ENCODE measurements at places on chromosomes 5 and 9.

- DNase-seq = peak; percentile 33
Observed at GRCh38 chr5:135214897-135215616, 181.0 kb upstream of the PITX1 start.

GRCh38 chr5:134845335-134845851, 375 bp upstream of the C5orf24 start:
- no peak for DNase-seq

DNA sequence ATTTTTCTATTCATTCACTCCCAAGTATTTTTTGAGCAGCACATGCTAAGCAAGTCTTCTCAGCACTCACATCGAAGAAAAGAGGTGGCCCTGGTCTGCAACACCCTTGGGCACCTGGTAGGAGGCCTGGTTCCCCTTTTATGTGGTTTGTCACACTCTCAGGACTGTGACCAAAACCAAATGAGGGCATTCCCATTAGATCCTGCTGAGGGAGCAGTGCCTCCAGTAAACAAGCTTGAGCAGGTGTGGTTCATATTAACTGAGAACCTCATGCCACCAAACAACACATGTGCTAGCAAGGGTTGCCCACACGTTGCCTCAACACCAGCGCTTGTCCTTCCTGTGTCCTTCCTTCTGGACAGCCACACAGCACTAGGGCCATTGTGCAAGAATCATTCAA, 26.9 kb upstream of the SYK start:
- DNase-seq = peak; percentile 67

GRCh38 chr5:62143268-62144229, 162.5 kb upstream of the KIF2A start:
- no peak for DNase-seq

- no peak for DNase-seq
Observed at GRCh38 chr9:78601957-78602565, 305.1 kb downstream of the PSAT1 start.

DNA sequence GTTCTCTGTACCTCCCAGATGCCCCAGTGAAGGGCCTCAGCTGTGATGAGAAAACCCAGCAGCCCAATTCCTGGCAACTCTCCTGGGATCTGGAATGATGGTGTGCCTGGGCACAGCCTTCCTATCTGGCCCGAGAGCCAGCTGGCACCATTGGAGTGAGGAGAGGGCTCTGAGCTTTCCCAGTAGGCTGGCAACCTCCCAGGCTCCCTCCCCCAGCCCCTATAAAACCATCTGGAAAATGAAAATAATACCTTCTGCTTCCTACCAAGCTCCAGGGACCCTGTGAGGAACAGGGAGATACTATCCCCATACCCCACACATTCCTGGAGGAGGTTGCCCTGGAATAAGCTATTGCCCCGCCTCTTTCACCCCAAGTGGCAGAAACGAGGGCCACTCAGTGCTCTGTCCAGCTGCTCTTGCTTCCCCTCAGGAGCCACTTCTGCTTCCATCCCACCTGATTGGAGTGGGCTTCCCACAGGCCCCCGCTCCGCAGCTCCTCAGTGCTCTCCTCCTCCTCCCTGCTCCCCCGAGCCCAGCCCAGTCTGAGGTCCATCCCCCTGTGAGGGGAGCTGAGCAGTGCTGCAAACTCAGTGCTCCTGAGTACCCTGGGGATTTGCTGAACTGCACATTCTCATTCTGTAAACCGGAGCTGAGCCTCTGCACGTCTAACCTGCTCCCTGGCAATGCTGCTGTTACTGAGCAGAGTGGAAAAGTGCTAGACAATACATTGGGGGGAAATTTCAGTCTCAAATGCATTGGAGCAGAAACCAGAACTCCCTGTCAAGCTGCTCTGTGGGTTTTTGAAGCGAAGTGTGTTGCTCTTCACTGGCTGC, 74.7 kb downstream of the THBS4 start:
- no peak for DNase-seq

- DNase-seq = no peak
Observed at GRCh38 chr9:120490888-120491595, 88.9 kb downstream of the CDK5RAP2 start.

DNA sequence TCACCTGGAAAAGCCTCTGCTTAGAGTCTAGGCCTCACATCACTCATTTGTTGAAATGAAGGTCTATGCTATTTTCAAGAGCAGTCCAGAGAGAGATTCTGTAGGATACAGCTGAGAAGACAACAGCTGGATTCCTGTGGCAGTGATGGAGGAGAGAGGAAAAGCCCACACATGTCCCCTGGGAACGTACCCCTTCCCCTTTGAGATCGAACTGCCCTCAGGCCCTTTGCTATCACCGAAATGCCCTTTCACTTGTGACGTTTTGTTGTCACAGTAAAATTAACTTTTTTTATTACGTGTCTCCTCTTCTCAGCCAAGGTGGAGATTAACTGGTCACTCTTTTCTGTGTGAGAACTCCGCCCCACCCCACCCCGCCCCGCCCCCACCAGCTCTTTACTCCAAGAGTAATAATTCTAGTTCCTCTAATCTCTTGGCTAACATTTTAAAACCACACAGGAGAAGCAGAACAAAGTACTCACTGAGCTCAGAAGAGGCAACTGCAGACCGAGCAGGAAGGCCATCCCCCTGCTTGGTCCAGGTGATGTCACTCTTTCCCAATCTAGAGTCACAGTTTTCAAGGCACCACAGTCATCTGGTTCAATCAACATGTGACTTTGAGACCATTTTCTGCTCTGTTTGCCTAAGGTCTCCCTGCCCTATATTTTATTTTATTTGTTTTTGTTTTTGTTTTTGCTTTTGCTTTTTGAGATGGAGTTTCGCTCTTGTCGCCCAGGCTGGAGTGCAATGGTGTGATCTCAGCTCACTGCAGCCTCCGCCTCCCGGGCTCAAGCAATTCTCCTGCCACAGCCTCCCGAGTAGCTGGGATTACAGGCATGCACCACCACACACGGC, 105.6 kb downstream of the SUSD1 start:
- DNase-seq = peak; percentile 45

GRCh38 chr5:79035237-79035636, 34.2 kb downstream of the DMGDH start:
- no peak for DNase-seq

DNA sequence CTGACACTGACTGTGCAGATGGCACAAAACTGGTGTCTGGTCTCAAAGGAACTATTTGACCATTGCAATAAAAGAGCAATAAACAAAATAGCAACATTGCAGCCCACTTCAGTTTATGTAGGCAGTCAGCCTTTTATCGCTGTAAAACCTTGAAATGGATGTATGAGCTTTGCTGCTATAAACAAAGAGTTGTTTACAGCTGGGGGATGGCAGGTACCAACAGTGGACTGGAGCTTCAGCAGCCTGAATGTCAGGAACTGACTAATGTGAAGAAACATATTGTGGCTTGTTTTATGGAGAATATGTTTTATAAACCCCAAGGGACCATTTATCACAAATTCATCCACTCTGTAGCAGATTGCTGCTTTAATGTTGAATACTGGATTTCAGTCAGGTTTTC, 78.0 kb downstream of the PTPRD start:
- no peak for DNase-seq

- DNase-seq = no peak
Observed at GRCh38 chr9:111630964-111631213, 245 bp upstream of the DNAJC25 start.

DNA sequence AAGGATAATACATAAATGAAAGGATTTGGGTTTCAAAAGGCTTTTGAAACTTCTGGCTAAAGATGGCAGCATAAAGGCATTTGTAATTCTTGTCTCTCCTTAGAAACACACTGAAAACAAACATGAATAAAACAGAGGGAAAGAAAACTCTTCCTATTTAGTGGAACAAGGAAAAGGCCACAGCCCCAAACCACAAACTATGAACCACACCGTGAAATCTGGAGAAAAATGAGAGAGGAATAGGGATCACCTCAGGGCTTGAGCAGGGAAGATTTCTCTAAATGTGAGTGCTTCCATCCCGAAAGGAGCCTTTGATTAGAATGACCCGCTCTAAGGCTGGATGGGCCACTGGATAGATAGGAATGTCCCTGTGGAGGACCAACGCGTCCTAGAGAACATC, 119.6 kb downstream of the SEC61B start:
- no peak for DNase-seq

- DNase-seq = no peak
Observed at GRCh38 chr5:28896949-28897348, 1858.6 kb upstream of the CDH9 start.

GRCh38 chr5:78638423-78638822, 10.1 kb downstream of the LHFPL2 start:
- DNase-seq = no peak

DNA sequence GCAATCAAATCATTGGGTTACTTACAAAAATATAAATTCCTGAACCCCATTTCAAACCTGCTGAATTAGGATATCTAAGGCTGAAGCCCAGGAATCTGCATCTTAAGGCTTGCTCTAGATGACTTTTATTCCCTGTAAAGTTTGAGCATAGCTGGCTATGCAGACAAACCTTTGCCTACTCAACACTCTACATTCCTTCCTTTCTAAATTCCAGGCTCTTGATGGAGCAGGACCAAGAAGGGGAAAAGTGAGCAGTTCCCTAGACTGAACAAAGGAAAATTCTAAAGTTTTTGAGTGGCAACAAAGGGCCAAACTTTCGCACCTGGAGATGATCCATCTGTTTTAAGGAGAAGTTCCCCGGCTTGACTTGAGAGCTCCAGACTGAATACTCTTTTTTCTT, 9.8 kb upstream of the ADRA1B start:
- DNase-seq = no peak

DNA sequence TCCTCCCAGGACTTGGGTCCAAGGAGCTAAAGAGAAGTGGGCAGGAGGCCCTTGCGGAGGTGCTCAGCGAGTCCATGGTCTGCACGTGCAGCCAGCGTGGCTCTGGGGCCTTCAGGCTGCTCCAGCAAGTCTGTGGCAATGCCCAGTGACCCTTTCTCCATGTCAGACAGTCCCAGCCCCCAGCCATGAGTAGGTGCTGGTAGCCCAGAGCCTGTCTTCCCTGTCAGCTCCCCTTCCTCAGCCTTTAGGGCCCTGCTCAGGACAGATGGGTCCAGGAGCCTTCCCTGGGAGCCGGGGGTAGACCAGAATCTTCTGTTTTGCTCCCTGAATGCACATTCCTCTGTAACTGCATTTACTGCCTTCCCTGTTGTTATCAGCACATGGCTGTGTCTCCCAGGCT, 147.2 kb upstream of the IRX2 start:
- DNase-seq = no peak

DNA sequence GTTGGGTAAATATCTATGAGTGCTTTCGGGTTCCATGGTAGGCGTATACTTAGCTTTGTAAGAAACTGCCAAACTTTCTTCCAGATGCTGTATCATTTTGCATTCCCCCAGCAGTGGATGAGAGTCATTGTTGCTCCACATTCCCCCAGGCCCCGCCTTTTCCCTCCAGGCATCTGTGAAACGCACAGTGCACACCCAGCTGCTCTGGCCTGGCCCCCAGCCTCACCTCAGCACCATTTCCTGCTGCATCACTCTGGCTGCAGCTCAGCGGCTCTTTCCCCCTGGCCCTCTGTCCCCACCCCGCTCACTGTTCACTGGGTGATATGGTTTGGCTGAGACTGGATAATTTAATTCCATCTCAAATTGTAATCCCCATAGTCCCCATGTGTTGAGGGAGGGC, 76.6 kb upstream of the SPTLC1 start:
- DNase-seq = no peak

- peak; percentile 94 for DNase-seq
Observed at GRCh38 chr5:177133096-177133852, at the start of gene NSD1. TSS of gene NSD1 (plus strand) at chr5:177133773. CDS start at chr5:177135104, 1,331 bp downstream.

- no peak for DNase-seq
Observed at GRCh38 chr5:98535901-98536300, 237.6 kb upstream of the RGMB start.

- no peak for DNase-seq
Observed at GRCh38 chr9:4490705-4491625, 697 bp downstream of the SLC1A1 start.

DNA sequence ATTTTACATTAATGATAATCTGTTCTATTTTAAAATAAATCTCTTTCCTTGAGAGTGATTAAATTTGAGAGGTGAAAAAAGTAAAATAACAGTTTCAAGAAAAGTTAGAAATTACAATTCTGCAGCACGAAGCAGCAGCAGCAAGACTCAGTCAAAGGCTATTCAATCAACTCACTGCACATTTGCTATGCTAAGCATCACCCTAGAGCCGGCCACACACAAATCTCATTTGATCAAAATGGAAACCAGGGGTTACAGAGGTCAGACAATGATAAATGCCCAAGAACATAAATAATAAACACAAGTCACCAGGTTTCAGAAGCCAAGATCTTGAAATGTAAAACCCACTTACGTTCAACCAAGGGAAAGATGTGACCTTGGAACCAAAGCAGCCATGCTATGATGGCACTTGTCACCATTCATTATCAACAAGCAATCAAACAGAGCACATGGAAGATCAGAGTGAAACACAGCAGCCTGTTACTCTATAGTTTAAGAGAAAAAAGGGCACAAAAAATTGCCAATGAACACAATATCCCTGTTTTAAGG, 136.0 kb downstream of the EPB41L4A start:
- no peak for DNase-seq

GRCh38 chr9:114035221-114035844, 42.8 kb downstream of the AMBP start:
- no peak for DNase-seq

DNA sequence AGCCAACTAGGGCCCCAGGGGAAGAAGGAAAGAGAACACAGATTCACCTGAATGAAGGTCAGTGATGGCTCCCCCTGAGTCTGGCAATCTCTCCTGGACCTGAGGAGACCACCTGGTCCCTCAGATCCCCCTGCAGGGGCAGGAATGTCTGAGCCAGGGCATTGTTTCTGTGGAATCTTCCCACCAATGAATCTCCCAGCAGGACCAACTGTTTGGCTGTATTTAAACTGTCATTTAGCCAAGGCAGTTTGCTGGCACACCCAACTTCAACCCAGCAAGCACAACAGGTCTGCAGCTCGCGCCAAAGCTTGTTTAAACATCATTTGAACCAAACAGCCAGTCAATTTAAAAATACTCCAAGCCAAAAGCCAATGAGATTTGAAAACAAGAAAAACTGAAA, 92.6 kb downstream of the SH3TC2 start:
- DNase-seq = no peak

DNA sequence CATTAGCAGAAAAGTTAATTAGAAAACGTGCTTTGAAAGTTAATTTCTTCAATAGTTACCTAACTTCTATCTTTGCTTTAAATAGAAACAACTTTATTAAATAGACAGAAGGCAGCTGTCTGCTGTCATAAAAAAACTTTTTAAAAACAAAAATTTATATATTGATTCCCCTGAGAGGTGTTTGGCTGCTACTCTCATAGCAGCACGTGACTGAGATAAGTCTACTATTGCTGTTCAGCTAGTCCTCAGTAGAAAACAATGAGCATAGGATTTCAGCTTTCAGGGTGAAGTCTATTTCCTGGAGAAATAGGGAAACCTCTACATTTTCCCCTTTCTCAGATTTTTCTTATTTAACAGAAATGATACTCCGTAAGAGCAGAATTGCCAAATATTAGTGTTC, 135.0 kb upstream of the FBN2 start:
- DNase-seq = no peak
